ENCODE measurements at places on chromosomes 12 and 14.

DNA sequence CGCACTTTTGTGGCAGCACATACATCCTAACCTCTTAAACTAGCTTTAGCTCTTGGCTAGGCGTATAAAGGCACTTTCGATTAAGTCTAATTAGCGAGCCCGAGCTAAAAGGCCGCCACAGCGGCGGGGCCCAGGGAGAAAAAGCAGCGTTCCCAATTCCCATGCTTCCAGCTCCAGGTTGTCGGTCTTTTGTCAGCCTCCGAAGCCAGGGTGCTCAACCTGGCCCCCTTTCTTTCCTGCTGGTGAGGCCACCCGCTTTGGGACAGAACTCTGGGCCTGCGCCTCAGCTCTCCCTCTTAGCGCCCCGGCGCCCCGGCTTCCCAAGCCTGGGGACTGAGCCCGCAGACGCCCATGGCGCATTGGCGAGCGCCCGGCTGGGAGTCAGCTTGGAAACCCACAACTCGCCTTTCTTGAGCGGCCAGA is 33.3 kb upstream of the TBX5 start:
- DNase-seq, result no peak

- no peak for DNase-seq
Observed at GRCh38 chr12:105334582-105334981, 4.1 kb downstream of the C12orf75 start.

- DNase-seq, result no peak
Observed at GRCh38 chr12:112686373-112686772, 105.2 kb upstream of the RPH3A start.

GRCh38 chr12:98228683-98229539 is 286.5 kb upstream of the TMPO start:
- DNase-seq, result no peak

DNA sequence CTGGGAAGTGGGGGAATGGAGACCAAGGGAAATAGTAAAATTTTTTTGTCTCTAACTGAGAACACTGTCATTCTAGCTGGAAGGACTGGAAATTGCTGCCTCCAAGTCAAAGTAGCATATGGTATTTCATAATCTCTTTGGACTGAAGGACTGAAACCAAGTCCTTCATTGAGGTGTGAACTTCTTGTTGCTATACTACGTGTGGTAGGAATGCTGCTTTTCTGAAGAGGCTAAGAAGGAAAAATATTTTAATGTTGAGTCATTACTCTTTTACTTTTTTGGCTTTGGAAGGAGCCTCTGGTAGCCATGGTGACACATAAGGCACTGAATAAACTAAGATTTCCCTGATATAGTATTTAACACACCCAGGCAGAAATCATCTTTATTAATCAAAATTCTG is 465.4 kb downstream of the NPAS3 start:
- DNase-seq, result no peak

DNA sequence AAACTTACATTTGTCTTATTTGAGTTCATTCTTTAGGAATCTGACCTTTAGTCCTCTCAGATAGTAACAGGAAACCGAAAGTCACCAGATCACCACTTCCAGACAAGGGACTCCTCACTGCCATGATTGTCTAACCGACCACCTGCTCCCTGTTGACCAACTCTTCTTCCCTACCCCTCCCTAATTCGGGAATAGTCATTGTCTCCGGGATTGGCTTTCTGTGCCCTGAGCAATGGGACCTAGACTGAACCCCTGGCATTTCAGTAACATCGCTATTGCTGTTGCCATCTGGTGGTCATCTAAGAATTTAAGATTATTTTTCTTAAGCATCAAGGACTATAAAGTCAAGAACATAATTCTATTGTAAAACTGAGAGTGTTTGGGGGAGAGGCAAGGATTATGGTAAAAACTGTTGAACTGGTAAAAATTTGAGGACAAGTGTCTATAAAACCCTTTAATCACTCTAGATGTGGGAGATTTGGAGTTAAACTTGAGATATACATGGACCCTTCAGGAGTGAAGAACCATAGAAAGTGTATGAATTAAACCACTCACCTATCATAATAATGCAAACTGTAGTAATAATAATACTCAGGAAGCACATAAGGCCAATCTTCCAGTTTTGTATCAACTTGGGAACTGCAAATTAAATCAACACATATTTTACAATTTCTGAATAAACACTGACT is 6.3 kb downstream of the CLEC2A start:
- DNase-seq, result peak; percentile 8

DNA sequence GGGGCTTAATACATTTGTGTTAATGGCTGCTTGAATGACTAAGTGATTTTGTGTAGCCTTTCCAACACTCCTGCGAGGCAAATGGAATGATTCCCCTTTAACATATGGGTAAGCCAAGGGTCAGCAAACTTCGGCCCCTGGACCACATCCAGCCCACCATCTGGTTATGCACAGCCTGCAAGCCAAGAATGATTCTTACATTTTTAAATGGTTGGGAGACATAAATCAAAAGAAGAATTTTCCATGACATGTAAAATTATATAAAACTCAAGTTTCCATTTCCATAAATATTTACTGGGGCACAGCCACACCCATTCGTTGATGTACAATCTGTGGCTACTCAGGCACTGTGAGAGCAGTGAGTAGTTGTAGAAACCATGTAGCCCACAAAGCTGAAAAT is 9.0 kb downstream of the SLC8B1 start:
- no peak for DNase-seq

DNA sequence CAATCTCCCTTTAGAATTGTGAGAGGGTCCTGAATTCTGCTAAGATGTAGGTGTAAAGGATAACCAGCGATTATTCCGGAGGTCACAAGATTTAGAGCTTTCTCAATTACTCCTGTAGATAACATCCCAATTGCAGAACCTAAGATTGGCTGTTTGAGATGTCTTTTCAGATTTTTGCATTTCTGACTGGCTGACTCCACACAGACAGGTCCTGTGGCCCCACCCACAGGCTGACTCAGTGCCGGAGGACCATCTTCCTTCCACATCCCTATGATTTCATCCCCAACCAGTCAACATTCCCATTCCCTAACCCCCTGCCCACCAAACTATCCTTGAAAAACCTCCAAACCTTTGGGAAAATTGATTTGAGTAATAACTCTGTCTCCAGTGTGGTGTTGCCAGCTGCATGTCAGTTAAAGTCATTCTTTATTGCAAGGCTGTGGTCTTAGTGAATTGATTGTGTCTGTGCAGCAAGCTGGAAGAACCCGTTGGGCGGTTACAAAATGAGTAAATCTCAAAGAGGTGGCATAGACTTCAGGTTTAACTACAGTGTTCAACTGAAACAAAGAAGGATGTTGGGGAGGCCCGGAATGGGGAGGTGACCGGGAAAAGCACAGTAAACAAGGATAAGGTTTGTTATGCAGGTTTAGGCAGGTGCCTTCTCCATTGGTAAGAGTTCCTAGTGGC is 10.6 kb downstream of the FNTB start:
- no peak for DNase-seq
